ENCODE measurements at places on chromosomes 1 and 21.
A peak's percentile ranks its signal among the peaks of the same experiment; 100 is the strongest.

- DNase-seq, result no peak
Observed at GRCh38 chr1:162977944-162978568, 91.1 kb upstream of the RGS4 start.

DNA sequence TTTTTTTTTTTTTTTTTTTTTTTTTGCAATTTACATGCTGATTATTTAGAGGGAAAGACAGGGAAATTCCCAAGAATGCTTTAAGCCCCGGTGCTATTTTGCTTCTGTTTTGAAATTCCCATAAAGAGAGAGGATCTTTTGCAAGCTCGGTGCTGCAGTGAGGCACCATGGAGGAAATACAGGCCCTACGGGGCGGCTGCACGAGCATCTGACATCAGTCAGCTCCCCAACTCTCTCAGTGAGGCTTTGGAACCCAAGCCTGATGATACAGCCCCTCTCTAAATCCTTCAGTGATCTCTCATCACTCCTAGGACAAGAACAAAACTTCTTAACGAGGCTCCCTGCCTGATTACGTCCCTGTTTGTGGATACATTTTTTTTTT, 791 bp upstream of the CHI3L1 start:
- no peak for DNase-seq

DNA sequence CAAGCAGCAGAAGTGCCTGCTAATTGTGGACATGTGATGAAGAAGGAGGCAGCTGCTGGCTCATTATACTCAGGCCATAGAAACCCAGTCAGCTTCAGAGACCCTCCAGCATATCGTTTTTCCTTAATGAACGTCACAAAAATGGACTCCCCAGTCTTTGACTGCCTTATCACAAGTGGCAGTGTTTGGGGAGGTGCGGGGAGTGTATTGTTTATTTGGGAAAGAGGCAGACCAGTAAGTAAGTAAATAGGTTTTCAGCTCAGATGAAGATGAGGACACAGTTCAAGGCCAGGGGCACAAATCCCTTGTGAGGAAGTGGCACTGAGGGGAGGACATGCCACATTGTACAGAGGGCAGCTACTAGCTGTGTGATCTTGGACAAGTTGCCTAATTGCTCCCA, 43.5 kb upstream of the NRDC start:
- no peak for DNase-seq

GRCh38 chr1:102790997-102791396, 317.3 kb downstream of the COL11A1 start:
- DNase-seq, result peak; percentile 30

- DNase-seq, result peak; percentile 64
Observed at GRCh38 chr1:190478149-190479049, 735 bp upstream of the BRINP3 start.

GRCh38 chr1:65362545-65362944, 53.2 kb downstream of the DNAJC6 start:
- DNase-seq, result peak; percentile 76

DNA sequence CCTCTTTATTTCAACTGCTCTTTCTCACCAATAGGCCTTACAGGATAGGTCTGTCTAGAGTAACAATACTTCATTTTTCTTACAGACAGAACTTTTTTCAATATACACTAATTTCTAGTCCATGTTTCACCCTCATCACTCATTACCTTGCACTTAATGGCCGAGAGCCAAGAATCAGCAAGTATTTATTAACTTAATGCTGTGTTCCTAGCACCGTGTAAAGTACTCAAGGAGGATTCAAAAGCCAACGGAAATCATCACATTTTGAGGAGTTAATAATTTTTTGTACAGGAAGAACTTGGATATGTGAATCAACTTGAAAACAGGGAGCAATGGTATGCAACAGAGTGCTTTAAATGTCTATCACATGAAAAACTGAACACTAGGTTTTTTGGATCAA, 102.0 kb downstream of the PTPN14 start:
- no peak for DNase-seq

DNA sequence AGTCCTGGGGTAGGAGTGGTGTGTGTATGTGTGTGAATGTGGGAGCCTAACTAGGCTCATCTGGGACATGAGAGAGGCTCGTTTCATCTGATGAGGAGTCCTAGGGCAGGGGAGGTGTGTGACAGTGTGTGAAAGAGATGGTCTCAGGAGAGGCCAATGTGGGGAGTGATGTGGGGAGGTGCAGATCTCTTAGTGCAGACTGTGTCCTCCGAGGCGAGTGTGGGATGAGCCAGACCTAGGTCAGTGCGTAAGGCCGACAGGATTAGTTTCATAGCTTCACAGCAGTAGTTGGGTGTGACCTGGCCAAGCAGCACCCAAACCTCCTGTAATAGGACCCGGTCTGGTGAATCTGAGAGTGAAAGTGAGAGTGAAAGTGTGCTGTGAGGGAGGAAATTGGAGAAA, 94.7 kb downstream of the LIPI start:
- no peak for DNase-seq

DNA sequence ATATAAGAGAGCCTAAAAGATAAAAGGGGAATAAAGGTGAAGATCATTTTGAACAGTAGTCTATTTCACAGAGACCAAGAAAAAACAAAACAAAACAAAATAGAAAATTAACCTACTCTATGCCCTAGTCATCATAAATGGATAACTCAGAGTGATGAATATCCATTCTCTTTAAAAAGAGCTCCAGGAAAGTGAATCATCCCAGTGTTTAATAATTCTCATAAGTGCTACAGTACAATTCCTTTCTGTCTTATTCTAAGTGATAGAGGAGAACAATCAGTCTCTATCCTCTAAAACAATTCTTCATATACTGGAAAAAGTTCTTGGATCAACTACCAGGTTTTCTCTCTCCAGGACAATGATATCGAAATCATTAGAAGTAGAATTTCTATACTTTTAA, 45.8 kb downstream of the GDAP2 start:
- DNase-seq, result no peak

- DNase-seq, result no peak
Observed at GRCh38 chr1:91556556-91556955, 55.9 kb downstream of the CDC7 start.

- DNase-seq, result no peak
Observed at GRCh38 chr21:29949991-29950390, 10.2 kb upstream of the GRIK1 start.

GRCh38 chr1:83854456-83854855, 144.5 kb downstream of the TTLL7 start:
- DNase-seq, result no peak

DNA sequence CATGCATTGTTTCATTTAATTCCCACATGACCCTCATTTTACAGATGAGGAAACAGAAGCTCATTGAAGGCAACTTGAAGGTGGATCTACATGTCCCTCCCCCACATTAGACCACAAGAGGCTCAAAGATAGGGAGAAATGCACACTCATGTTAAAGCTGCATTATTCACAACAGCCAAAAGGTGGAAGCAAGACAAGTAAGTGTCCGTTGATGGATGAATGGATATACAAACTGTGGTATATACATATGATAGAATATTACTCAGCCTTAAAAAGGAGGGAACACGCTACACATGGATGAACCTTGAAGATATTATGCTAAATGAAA, 149.7 kb upstream of the JUN start:
- peak; percentile 34 for DNase-seq

- no peak for DNase-seq
Observed at GRCh38 chr1:2632561-2633361, at the start of gene MMEL1. TSS of gene MMEL1 (minus strand) at chr1:2633016. CDS start at chr1:2629484, 3,532 bp downstream.

DNA sequence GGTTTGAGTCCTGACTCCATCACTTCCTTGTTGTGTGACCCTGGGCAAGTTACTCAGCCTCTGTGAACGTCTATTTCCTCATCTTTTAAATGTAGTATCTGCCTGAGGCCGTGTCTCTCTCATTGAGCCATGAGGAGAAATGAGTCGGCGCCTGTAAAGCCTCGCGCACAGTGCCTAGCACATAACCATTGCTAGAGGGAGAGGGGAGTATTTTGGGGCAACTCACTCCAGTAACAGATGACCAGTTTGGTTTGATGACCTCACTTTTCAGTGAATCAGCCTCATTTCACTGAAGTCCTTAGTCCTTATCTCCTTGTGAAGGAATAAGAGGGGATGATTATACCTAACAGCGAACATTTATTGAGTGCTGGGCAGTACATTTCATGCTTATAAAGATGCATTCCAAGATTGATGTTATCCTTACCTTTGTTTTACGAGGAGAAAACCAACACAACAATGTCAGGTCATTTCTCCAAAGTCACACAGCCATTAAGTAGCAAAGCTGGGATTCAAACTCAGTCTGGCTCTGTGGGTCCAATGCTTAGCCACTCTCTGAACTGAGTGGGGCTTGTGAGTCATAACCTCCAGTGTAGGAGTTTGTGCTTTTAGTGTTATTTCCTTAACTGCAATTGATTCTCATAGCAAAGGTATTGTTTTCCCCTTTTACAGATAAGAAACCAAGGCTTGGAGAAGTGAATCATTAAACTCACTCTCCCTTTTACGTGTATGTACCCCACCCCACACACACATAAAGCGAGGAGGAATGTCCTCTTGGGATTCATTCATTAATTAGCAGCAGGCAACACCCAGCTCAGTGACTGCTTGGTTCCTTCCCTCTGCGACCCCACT, 25.9 kb downstream of the KCNC4 start:
- DNase-seq, result peak; percentile 70

- no peak for DNase-seq
Observed at GRCh38 chr21:42146273-42146805, 72.6 kb upstream of the ABCG1 start.

GRCh38 chr1:108686614-108687313, 5.3 kb upstream of the PRPF38B start:
- no peak for DNase-seq

DNA sequence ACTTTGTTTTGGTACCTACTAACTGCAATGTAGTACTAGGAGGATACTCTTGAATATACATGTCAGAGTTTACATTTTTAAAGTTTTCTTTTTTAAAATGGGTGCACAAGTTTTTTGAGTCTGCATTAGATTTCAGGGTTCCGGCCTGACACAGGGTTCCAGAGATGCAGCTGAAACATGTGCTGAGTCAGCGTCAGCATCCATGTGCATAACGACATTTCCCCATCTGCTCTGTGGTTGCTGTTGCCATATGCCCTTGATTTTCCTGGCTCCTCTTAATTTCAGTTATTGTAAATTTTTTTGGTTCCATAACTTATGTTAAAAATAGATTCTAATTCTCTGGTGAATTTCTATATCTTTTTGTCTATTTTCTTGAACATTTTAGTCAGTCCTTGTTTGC, 12.3 kb upstream of the METTL13 start:
- no peak for DNase-seq

DNA sequence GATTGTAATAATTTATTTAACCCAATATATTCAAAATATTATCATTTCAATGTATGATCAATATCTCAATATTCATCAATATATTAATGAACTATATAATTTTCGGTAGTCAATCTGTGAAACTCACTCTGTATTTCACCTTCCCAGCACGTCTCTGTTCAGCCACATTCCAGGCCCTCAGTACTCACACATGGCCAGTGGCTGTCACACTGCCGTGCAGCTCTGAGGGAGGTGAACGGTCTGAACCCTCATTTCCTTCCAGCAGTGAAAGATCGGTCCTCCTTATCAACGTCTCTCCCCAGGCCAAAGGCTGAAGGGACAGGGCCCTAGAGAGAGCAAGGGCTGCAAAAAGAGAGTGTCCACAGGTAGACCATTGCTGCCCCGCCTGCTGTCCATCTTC, 39.5 kb upstream of the ZNF124 start:
- no peak for DNase-seq

- no peak for DNase-seq
Observed at GRCh38 chr1:67601539-67601938, 83.5 kb upstream of the GADD45A start.

DNA sequence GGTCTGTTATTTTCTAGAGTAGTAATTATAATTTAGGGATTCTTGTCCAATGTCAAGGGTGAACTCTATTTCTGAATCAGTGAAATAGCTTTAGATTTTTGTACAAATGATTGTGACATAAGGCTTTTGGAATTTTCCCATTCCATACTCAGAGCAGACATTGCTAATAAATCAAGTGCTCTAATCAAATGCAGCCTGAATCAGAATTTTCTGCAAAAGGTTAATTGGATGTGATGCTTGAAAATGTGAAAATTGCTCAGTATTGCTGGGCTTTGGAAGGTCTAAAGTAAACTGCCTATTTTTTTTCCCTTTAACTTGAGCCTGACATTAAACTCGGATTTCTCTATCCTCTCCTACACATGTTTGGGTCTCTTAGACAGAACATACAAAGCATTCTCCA, 23.2 kb downstream of the SGIP1 start:
- no peak for DNase-seq

DNA sequence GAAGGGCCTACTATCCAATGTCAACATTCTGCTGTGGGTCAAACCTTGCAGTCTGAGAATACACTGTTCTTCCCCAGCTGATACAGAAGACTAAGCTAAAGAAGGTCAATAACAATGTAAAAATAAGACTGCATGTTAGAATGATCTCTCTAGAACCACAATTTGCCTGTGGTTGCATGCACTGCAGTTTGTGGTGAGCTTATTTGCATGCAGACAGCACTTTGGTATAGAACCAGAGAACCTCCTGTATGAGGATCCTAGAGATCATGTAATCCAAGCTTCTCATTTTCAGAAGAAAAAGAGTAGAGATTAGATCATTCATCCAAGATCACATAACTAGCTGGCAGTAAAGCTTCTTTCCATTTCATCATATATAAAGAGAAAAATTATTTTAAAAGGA, 15.8 kb downstream of the SYNJ1 start:
- DNase-seq, result no peak

GRCh38 chr1:232984577-232985425, 34.4 kb downstream of the NTPCR start:
- DNase-seq, result no peak

- no peak for DNase-seq
Observed at GRCh38 chr1:119703666-119704450, 7.9 kb upstream of the PHGDH start.

GRCh38 chr1:67937651-67938050, 104.4 kb upstream of the GNG12 start:
- no peak for DNase-seq

- no peak for DNase-seq
Observed at GRCh38 chr21:31557421-31558188, 101.9 kb upstream of the SOD1 start.

DNA sequence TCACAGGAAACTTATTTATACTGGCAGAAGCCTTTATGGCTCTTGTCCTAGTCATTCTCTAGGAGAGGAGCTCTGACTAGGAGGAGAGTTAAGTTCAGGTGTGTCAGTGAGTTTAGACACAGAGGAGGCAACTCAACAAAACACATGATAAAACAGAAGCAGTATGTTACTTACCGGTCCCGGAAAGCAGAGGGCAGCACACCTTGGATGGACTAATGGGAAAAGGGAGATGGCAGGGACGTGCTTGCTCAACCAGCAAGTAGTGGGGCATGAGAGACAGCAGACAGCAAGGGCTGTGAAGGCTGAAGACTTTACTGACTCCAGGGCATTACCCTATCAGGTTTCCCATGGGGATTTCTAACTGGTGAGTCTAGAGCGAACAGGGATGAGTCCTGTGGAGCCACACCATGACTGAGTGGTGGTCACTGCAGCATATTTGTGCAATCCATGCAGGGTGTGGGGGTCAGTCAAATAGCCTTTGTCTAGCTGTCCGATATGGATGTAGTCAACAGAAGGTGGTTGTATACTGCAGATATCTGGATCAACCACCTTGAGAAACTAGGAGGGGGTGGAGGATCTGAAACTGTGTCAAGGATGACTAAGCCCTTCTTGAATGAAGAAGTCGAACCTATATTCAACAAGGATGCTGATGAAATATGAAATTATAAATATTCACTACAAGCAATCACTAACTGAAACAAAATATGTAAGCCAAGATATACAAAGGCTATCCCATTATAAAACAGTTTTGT, 596.3 kb upstream of the CHRM3 start:
- DNase-seq, result no peak
